ENCODE measurements at places on chromosomes 2 and 18.

- DNase-seq = no peak
Observed at GRCh38 chr2:69914164-69914949, 552 bp upstream of the MXD1 start.

GRCh38 chr2:241111440-241111805, 9.3 kb upstream of the MTERF4 start:
- DNase-seq = no peak

GRCh38 chr2:149315461-149315860, 14.9 kb upstream of the LYPD6 start:
- no peak for DNase-seq

DNA sequence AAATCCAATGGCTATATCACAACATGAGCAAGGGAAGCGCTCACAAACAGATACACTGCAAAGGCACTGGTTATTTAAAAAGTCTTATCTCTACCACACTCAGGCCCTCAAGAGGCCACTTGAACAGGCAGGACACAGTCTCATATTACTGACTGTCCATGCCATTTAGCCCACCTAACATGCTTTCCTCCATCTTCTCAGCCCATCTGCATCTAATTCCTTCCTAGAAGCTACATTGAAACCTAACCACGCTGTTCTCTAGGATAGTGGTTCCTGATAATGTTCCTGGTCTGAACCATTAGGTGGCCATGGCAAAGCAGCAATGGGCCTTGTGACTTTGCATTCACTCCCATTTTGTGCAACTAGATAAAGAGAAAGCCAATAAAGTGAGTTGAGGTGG, 22.5 kb upstream of the NEB start:
- DNase-seq = no peak

DNA sequence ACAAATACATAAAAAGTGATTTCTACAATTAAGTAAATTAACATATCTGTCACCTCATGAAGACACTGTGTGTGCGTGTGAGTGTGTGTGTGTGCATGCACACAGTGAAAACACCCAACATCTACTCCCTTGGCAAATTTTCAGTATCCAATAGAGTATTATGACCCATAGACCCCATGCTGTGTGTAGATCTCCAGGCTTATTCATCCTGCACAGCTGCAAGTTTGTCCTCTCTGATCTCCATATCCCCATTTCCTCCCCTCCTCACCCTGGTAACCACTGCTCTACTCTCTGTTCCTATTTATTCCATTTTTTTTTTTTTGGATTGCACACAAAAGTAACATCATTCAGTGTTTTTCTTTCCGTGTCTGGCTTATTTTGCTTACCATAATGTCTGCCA, 391.0 kb downstream of the SOX11 start:
- no peak for DNase-seq

- DNase-seq = no peak
Observed at GRCh38 chr2:170812710-170813600, 3.7 kb upstream of the GAD1 start.

DNA sequence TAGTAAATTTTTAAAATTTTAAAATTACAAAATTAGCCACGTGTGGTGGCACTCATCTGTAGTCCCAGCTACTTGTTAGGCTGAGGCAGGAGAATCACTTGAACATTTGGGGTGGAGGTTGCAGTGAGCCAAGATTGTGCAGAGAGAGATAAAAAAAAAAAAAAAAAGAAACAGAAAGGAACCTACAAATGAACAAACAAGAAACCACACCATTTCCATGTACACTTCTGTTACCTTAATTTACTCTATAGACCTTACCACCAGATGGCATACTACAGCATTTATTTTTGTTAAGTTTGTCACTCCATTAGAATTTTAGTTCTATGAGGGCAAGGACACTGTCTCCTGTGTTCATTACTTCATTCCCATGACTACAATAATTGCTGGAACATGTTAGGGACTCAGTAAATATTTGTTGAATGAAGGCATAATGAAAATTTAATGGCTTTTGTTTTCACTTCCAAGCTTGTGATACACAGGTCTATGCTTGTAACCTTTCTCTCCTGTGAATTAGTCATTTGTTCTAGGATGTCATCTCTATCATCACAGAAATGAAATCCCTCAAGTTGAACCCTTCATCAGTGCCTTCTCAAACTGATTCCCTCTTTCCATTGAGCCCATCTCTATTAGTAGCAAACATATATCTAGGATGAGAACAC, 76.0 kb downstream of the ARHGAP15 start:
- no peak for DNase-seq

GRCh38 chr2:126663184-126663963, 7.4 kb downstream of the GYPC start:
- DNase-seq = no peak

DNA sequence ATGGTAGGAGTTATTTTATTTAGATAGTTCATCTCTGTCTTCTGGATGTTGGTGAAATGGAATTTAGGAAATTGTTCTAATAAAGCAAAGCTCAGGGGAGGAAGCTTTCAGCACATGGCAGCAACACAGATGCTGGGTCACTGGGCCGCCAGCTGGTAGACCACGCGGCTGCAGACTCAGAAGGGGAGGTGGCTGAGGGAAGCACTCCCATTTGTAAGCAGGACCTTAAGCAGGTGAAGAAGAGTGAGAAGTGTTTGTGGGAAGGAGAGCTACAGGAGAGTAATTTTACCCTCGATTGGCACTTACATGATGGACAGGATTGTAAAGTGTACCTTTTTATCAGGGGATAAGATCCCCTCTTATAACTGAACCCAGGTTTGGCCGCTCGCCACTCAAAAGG, 24.4 kb downstream of the NMS start:
- DNase-seq = no peak

DNA sequence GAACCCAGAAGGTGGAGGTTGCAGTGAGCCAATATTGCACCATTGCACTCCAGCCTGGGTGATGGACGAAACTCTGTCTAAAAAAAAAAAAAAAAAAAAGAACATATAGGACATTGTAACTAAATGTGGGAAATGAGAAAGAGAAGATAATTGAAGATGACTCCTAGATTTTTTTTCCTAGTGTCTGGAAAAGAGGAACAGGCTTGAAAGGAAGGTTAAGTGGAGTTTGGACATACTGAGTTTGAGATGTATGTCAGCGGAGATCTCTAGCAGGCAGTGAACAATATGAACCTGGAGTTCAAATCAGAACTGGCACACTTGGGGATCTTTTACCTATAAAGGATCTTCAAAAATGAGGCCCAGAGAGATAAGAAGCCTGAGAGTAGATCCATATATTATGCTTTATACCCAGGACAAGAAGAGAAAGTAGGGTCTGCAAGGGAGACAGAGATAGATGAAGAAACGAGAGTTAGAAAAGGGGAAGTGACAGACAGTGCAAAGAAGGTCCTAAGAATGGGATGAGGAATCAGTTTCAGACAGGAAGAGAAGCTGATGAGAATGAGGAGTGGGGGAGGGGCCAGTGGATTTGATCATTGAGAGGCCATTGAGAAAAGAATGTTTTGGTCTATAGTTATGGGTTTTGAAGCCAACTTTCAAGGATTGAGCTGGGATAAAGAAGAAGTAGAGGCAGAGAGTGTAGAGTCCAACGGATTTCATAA, 46.9 kb upstream of the CD28 start:
- no peak for DNase-seq

DNA sequence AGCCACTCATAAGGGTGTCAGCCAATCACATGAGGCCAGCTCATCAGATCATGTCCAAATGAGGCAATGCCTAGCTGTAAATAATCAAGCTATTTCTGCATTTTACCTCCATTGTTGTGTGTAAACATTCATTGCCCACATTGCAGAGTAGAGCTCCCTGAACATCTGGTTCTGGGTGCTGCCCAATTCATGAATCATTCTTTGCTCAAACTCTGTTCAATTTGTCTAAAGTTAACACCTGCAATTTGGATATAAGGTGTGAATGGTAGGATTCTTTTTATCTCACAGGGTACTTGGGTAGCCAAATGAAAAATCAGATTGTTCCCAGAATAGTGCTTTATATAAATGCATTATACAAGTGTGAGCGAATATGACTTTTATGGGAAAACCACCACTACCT, 345.5 kb upstream of the NT5C1B start:
- no peak for DNase-seq

GRCh38 chr2:37782721-37783371, 111.4 kb upstream of the CDC42EP3 start:
- no peak for DNase-seq

GRCh38 chr2:215141706-215142105, 3.3 kb upstream of the ABCA12 start:
- DNase-seq = no peak

- DNase-seq = no peak
Observed at GRCh38 chr18:44682871-44683221, 2.2 kb downstream of the SETBP1 start.

DNA sequence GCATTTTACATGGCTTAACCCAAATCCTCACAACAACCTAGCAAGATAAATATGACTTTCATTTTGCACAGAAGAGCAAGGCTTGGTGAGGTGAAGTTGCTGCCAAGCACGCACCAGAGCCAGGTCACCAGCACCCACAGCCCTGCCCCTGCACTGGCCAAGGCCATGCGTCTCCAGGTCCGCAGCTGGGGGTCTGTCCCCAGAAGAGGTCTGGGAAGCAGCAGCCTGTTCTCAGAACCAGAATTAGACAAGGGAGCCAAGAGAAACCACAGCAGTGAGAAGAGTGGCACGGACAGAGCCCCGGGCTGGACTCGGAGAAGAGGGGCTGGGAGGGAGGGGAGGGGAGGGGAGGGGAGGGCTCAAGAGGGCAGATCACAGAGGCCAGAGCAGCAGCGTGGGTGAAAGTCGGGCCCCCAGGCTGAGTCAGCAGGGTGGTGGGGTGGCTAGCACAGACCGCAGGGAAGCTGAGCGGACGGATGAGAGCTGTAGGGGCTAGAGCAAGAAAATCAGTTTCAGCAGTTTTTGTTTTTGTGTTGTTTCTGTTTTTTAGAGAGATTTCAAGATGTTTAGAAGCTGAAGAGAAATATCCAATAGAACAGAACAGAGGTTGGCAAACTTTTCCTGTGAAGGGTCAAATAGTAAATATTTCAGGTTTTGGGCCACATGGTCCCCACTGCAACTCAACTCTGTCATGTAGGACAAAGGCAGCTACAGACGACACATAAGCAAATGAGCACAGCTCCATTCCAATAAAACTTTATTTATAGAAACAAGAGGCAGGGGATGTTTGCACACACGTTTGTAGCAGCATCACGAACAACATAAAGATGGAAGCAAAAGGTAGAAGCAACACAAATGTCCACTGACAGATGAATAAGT, 7.4 kb upstream of the MTERF4 start:
- DNase-seq = no peak
